ENCODE measurements at places on chromosomes 4 and X.

GRCh38 chr4:35912174-35912573 lies 332.1 kb downstream of the ARAP2 start:
- no peak for DNase-seq

GRCh38 chr4:181569553-181569952 lies 673.6 kb upstream of the TENM3 start:
- peak; percentile 44 for DNase-seq

DNA sequence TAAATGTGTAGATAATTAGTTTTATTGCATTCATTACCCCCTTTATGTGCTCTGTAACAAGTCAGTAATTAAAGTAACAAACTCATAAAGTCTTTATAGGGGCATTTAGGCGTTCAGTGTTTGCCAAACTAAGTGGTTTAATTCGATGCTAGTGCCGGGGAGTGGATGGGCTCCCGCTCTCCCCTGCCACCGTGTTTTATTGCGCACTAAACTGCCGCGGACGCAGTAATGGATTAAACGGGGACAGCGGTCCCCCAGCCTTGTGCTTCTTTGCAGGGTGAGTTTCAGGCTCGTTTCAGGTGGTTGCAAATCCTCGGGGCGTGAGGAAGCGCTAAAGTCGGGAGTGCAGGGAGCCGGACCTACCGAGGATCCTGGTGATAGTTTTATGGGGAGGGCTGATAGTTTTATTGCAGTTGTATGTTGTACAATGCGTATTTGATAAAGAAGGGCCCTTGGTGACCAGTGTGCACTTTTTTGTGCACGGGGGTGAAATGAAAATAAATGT lies 1.6 kb upstream of the PHOX2B start:
- no peak for DNase-seq

DNA sequence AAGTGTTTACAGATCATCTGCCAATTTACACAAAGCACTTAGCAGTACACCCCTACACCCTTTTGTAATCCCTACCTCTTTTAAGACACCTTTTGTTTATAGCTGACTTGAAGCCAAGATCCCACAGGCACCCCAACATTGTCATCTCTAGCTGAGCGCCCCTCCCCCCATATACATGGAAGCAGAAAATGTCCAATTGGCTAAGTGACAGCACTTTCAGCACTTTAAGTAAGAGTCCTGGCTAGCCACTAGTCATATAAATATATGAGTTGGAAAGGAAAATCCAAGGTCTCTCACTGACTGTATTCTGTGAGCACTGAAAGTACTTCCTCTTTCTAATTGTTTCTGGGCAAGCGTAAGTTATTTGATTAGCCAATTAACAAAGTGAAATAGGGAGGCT lies 108.2 kb downstream of the NSUN7 start:
- no peak for DNase-seq

- DNase-seq, result no peak
Observed at GRCh38 chrX:105502336-105502735, 281.8 kb upstream of the TEX13A start.

DNA sequence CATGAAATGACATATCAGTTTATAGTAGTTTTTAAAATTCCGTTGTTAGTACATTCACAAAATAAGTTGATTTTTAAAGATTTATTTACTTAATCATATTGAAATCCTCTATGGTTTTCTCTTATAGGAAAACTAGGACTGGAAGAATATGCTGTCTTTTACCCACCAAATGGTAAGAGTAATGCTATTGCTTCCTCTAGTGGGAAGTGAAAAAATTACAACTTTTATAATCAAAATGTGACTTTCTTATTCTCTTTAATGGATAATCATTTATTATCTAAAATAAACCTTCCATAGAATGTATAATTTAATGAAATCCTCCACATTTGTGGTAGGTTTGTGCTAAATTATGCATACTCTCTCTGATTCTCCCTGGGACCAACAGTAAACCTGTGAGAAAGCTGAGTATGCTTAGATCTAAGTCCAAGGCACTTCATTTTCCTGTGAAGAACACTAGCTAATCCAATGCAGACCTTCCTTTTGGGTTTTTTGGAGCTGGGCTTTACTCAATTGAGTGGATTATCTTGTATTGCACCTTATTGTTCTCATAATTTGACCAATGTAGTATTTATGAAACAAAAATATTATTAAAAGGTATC lies 136.2 kb downstream of the TBC1D19 start:
- peak; percentile 41 for DNase-seq

GRCh38 chrX:38249965-38250364 lies 29.3 kb upstream of the SRPX start:
- no peak for DNase-seq

GRCh38 chr4:48683784-48684666 lies 96.1 kb downstream of the FRYL start:
- no peak for DNase-seq

DNA sequence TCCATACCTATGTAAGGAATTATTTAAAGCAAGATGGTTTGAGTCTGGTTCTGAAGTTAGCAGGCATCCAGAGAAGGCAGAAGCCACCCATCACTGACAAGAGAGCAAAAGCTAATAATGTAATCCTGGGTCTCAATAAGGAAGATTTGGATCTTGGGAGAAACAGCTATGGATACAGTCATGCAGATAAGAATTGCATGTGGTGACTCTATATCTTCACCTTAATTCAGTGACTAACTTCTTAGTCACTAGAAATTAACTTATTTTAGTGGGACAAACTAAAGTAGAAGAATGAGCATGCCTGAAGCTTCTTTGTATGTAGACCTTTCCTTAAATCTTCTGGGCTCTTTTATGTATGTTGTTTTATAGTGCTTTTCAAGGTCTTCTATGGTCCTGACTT lies 66.6 kb downstream of the ATP10D start:
- peak; percentile 47 for DNase-seq

- DNase-seq, result no peak
Observed at GRCh38 chr4:740656-741282, 35.1 kb downstream of the PCGF3 start.

GRCh38 chrX:109966246-109966645 lies 36.7 kb upstream of the TMEM164 start:
- DNase-seq, result no peak

- no peak for DNase-seq
Observed at GRCh38 chr4:85414972-85415371, 60.0 kb upstream of the ARHGAP24 start.

DNA sequence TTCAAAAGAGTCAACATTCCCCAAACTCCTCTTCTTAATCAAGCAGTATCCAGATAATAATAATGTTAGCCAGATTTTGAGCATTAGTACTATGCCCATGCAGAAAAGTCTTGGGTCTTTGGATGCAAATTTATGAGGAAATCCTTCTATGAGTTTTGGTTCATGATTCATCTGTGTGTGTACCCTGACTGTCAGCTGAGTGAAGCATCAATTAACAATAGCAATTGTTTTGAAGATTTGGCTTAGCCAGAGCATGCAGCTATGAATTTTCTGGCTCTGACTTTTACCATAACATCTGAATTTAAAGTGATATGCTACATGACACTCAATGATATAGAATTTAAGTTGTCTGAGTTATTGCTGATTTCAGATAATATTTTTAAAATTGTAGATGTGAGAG lies 145.8 kb downstream of the KLHL4 start:
- DNase-seq, result no peak

GRCh38 chrX:15404401-15405096 lies 20.3 kb upstream of the VEGFD start:
- DNase-seq, result no peak

- no peak for DNase-seq
Observed at GRCh38 chr4:89099471-89099870, 11.9 kb upstream of the TIGD2 start.

- DNase-seq, result peak; percentile 26
Observed at GRCh38 chr4:113849771-113850170, 88.2 kb upstream of the CAMK2D start.

DNA sequence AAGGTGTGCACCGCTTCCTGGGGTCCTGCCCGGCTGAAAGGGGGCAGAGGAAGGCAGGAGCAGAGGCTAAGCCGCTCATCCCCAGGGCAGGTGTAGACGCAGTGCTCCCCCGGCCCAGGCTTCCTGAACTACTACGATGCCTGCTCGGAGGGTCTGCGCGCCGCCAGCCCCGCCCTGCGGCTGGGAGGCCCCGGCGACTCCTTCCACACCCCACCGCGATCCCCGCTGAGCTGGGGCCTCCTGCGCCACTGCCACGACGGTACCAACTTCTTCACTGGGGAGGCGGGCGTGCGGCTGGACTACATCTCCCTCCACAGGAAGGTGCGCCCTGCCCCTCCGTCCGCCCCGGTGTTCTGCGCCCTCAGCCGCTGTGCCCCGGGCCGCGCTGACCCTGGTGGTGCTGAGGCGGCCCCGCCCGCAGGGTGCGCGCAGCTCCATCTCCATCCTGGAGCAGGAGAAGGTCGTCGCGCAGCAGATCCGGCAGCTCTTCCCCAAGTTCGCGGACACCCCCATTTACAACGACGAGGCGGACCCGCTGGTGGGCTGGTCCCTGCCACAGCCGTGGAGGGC lies 8.4 kb upstream of the SLC26A1 start:
- DNase-seq, result no peak

DNA sequence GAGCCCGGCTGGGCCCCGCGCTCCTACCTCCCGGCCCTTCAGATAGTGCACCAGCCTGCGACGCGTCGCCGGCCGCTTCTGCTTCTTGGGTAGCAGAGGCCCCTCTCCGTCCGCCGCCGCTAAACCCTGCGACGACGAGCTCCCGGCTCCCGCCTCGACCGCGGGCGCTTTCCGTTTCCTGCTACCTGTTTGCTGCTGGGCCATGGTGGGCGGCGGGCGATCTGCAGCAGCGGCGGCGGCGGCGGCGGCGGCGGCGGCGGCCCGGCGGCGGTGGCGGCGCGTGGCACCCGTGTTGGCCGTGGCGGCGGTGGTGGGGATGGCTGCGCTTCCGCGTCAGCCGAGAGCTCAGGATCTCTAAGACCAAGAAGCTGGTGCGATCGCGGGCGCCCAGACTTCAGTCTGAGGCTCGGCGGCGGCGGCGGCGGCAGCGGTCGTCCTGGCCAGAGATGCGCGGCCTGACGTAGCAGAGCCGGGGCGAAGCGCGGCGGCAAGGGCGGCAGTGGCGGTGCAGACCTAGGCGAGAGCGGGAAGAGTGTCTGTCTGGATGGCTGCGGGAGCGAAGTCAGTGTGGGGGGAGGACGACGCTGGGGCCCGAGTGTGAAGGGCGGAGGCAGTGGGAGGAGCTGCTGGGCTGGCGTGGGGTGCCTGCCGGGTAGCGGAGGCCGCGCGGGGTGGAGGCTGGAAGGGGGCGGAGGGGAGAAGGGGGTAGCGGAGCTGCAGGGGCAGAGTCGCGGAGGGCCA lies at the start of gene DCAF12L2:
TSS of gene DCAF12L2 (minus strand) at position 569 of the 741 bp plus-strand sequence. CDS start at position 204, 365 bp downstream.
- peak; percentile 6 for DNase-seq

GRCh38 chr4:53558065-53558801 lies 33.1 kb downstream of the LNX1 start:
- DNase-seq, result peak; percentile 54

GRCh38 chr4:81682492-81682891 lies 210.8 kb upstream of the RASGEF1B start:
- no peak for DNase-seq

DNA sequence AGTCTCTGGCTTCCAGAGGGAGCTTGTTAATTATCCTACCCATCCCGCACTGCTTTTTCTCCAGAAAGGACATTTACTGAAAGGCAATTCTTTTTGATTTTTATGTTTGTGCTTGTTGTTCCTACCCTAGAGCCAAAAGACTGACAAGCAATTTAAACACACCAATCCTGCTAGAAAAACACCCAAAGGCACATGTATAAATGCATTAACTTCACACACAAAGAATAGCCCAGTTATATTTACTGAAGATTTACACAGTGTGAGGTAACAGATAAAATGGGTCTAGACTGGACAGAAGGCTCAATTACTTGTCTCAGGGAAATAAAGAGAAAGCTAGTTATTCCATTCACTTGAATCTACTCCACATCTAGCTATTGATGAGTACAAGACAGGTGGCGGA lies 61.2 kb upstream of the NOCT start:
- DNase-seq, result no peak

DNA sequence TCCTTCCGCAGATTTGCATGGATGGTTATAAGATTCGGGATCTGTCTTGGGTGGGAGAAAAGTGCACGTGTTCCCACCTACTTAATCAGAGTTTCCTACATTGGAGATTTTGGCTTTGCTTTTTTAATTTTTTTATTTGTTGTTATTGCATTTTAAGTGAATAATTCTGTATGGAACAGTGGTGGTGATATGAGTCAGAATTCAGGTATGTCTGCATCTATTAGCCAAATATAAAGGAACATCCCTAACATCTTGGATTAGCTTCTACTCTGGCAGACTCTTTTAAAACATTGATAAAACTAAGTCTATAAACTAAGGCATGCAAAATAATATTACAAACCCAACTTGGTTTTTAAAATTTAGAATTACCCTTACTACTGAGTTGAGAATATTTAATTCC lies 659.8 kb upstream of the EPHA5 start:
- DNase-seq, result no peak

DNA sequence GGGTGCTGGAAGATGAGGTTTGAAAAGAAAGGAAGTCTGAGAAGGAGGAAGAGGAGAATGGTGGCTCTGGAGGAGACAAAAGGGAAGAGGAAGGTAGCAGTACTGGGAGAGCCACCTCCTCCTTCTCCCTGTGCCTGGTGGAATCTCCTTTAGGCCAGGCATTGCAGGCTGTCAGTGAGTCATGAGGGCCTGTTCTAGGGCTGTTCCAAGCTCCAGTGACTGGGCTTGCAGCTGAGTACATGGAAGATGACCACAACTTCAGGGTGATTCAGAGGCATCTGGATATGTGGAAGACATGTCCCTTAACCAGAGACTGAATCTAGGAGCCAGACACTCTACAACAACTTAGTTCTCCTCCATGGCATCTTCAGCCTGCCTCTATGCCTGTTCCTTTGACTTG lies 107.8 kb downstream of the EFNB1 start:
- DNase-seq, result peak; percentile 90

DNA sequence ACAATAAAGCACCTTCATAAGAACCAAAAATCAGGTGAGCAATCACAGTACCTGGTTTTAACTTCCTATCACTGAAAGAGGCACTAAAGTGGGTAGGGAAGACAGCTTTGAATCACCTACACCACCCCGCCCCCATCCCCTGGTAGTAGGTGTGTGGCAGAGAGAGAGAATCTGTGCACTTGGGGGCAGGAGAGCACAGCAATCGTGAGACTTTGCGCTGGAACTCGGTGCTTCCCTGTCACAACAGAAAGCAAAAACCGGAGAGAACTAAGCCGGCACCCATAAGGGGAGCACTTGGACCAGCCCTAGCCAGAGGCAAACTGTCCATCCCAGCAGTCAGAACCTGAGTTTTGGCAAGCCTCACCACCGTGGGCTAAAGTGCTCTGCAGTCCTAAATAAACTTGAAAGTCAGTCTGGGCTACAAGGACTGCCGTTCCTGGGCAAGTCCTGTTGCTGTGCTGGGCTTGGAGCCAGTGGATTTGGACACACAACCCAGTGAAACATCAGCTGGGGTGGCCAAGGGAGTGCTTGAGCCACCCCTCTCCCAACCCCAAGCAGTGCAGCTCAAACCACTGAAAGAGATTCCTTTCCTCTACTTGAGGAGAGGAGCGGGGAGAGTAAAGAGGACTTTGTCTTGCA lies 32.1 kb downstream of the NDUFB11 start:
- no peak for DNase-seq

- DNase-seq, result no peak
Observed at GRCh38 chr4:140180577-140180976, 26.6 kb upstream of the MAML3 start.
